ENCODE measurements at places on chromosomes 5 and 9. TPM values are rescaled to one million over a fixed set of nuclear protein-coding genes. Genes with fewer than 3 reads are reported as not detected.

The CAMLG gene
- total RNA-seq, result 33.9 TPM

The TPRN gene
- 6.8 TPM for total RNA-seq

The ZNF883 gene
- 0.84 TPM for total RNA-seq

DNA sequence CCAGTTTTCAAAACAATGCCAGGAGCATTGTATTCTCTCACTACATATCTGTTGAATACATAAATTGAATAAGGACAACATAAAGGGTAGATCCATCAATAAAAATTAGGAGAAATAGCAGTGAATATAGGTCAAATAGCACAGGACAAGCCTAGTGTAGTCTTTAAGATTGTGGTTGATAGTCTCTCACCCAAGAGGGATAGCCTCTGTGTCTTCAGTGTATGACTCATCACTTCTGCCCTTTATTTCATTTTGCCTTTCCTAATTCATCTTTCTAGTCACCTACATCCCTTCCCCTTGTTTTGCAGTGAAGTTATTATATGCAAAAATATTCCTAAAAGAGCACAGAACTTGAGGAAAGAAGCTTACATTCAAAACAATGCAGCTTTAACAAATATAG, 335.0 kb upstream of the TUSC1 start:
- no peak overlapping the region for H3K4me3 ChIP-seq
- H3K4me1 ChIP-seq, result no peaks in the 10 kb centered on the region
- no peaks in the 10 kb centered on the region for H3K36me3 ChIP-seq
- H3K27ac ChIP-seq, result no peak overlapping the region
- no peak for DNase-seq

DNA sequence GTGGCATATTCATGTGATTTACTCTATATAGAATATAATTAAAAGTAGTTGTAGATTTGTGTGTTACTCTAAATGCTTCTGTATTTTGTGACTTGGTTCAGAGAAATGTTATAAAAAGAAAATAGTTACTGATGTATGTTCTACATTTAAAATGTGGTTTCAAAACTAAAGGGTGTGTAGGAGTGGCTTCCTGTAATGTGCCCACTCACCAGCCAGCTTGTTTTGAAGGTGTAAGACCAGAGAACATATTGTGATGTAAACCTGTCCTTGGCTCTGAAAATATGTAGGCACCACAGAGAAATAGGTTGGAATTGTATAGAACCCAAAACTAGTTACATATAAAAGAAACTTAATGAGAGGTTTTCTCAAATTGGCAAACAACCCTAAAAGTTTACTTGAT, 51.2 kb upstream of the ARRDC3 start:
- H3K27me3 ChIP-seq, result no peaks in the 10 kb centered on the region
- H3K36me3 ChIP-seq, result no peaks in the 10 kb centered on the region
- no peak for DNase-seq
- H3K4me3 ChIP-seq, result no peak overlapping the region

DNA sequence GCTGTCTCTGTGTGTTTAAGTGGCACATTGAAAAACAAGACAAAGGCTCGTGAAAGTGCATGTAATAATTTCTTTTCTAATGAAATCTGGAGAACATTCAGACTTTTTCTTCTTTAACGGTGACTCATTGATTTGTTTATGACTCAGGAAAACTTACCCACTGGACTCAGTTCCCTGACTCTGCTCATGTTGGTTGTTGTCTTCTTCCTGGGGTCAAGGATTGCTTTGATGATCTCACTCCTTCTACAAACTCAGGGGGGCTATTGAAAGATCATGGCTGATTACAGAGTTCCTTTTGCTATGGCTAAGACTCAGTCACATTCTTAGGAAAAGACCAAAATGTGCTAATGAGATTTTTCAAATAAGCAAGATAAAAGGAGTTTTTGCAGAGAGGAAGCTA, 141.1 kb upstream of the DAP start:
- H3K36me3 ChIP-seq, result no peaks in the 10 kb centered on the region
- H3K27ac ChIP-seq, result no peak overlapping the region
- no peak overlapping the region for H3K4me3 ChIP-seq
- H3K27me3 ChIP-seq, result no peaks in the 10 kb centered on the region

DNA sequence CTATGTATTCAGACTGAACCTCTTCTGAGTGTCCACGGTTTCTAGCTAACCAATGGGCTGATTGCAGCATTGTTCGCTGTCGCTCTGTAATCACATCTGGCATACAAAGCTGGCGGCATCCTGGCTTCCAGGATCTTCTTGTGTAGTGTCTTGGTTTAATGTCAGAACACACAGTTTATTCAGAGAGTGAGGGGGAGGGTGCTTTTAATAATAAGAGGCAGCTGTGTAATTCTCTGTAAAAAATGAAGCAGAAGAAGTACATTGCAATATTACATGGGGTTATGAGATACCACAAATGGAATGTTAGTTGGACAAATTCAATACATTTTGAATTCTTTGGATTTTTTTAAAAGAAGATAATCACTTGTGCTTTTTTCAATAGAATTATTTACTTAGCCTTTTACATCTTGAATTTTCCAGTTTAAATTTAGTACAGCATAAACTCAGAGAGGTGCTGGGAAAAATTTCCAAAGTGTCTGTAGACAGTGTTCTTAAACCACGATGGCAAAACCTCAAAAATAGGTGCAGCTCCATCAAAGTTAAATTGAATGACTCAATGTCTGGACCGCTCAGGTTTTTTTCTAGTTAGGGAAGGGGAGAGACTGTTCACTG, 206.0 kb downstream of the PCSK1 start:
- no peak overlapping the region for H3K4me3 ChIP-seq
- H3K27ac ChIP-seq, result no peak overlapping the region
- H3K36me3 ChIP-seq, result no peaks in the 10 kb centered on the region
- no peaks in the 10 kb centered on the region for H3K4me1 ChIP-seq
- no peaks in the 10 kb centered on the region for H3K27me3 ChIP-seq

- no peak for DNase-seq
- H3K4me1 ChIP-seq, result no peaks in the 10 kb centered on the region
- H3K27me3 ChIP-seq, result no peaks in the 10 kb centered on the region
These were observed 166.2 kb upstream of the KLF9 start for GRCh38 chr9:70580606-70581195.

- peak overlapping the region; percentile 40 for H3K27ac ChIP-seq
- peak; percentile 83 for DNase-seq
- H3K4me1 ChIP-seq, result peaks cover 21% of the 10 kb centered on the region
- H3K4me3 ChIP-seq, result no peak overlapping the region
- no peaks in the 10 kb centered on the region for H3K27me3 ChIP-seq
These were observed 76.4 kb downstream of the EPB41L4B start for GRCh38 chr9:109244179-109245132.

DNA sequence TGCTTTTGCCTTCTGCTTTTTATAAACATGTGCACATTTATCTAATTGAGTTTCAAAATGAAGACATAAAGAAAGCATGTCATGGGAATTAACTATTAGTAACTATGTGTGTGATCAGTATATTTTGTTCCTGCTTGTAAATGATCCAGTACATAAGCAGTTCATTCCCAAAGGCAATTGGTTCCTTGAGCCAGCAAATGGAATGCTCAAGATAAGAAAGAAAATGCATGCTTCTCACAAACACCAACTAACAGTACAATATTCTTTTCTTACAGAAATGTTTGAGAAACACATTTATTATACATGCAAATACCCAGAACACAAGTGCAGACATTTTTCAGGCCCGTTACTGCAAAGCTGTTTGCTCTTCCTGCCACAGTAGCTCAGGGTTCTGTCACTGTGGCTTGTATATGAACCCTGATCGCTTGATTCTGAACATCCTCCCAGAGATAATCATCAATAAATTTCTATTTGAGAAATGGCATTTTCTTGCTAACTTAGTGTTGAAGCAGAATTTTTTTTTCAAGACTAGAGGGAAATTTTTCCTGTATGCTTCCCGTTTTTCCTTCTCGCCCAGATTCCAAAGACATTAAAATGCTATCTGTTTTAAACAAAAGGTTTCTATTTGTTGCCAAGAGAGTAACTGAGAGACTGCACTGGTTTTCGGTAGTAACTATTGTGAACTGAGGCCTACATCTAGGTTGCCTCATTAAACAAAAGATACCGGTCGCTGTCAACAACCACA, 1.9 kb downstream of the GNAQ start:
- no peaks in the 10 kb centered on the region for H3K27me3 ChIP-seq
- H3K4me1 ChIP-seq, result peaks cover 28% of the 10 kb centered on the region
- peak overlapping the region; percentile 85 for H3K4me3 ChIP-seq
- no peak for DNase-seq
- H3K36me3 ChIP-seq, result no peaks in the 10 kb centered on the region
- H3K27ac ChIP-seq, result peak overlapping the region; percentile 94

DNA sequence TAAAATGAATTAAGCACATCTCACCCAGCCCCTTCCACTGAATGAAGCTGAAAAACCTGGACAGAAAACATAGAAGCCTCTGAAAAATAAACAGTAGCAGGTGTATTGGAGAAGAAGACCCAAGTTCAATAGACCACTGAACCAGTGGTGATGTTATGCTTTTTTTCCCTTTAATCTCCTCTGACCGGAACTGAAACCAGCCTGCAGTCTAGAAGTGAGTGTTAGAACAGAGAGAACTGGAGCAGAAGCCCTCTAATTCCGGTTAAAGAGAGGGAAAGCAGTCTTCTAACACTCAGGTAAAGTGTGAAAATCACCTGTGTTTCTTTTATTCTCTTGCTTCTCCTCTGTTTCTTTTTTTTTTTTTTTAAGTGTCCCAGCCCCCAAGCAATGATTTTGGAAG, 83.5 kb upstream of the CCL21 start:
- H3K36me3 ChIP-seq, result no peaks in the 10 kb centered on the region
- DNase-seq, result no peak
- H3K4me3 ChIP-seq, result no peak overlapping the region
- no peaks in the 10 kb centered on the region for H3K27me3 ChIP-seq
- no peak overlapping the region for H3K27ac ChIP-seq

The RUSC2 gene
- total RNA-seq, result 39.3 TPM

DNA sequence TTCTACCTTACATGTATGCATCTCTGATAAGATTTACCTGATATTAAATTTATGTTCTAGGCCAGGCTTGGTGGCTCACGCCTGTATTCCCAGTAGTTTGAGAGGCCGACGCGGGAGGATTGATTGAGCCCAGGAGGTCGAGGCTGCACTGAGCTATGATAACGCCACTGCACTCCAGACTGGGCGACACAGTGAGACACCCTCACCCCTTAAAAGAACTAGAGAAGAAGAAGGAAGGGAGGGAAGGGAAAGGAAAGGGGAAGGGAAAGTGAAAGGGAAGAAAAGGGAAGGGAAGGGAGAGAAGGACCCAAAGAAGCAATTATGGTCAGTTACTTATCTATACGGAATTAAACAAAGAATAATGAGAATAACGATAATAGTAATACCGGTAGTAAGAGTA, 1.2 kb upstream of the RFK start:
- H3K4me3 ChIP-seq, result peak overlapping the region; percentile 88
- no peak overlapping the region for H3K27ac ChIP-seq
- H3K27me3 ChIP-seq, result no peaks in the 10 kb centered on the region
- peaks cover 5% of the 10 kb centered on the region for H3K36me3 ChIP-seq

The PITX1 gene
- total RNA-seq, result 5.4 TPM

DNA sequence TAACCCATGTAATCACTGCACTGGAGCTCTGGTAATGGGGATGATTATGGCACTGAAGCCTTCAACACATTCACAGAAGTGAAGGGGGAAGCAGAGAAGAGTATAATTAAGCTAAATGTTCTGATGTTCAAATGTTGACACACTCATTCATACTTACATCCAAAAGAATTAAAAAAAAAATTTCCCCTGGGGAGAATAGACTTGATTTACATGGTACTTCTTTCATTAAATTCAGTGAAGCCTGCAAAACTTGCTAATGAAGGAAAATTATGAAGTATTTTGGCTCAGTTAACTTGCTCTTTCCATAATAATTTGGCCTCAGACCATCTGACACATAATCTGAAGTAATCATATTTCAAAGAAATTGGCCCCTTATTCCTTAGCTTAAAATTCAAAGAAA, 428.8 kb downstream of the SH3GL2 start:
- no peak for DNase-seq
- H3K4me3 ChIP-seq, result no peak overlapping the region
- no peaks in the 10 kb centered on the region for H3K27me3 ChIP-seq
- H3K4me1 ChIP-seq, result no peaks in the 10 kb centered on the region

DNA sequence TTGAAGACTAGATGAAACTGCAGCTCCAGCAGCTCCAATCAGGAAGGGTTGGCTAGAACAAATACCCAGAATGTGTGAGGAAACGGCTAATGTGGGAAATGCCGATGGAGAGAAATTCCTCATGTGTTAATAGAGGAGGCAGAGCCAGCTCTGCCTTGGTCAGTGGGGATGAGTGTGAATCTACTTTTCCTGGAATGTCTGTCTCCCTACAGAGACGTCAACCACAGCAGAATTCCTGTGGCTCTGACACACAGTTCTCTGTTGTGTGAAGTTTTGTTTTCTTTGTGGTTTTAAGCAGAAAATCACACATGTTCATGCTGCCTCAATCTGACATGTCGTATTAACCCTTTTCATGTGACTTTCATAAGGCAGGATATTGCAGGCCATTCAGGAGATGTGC, 476.6 kb upstream of the WWC1 start:
- H3K27me3 ChIP-seq, result no peaks in the 10 kb centered on the region
- DNase-seq, result peak; percentile 37
- no peaks in the 10 kb centered on the region for H3K36me3 ChIP-seq
- no peak overlapping the region for H3K4me3 ChIP-seq
- no peaks in the 10 kb centered on the region for H3K4me1 ChIP-seq

GRCh38 chr9:20022410-20022809, 233.6 kb upstream of the SLC24A2 start:
- no peak overlapping the region for H3K27ac ChIP-seq
- no peak for DNase-seq
- H3K4me3 ChIP-seq, result no peak overlapping the region
- H3K4me1 ChIP-seq, result no peaks in the 10 kb centered on the region
- no peaks in the 10 kb centered on the region for H3K27me3 ChIP-seq

GRCh38 chr9:37920471-37921167, 16.7 kb upstream of the SLC25A51 start:
- H3K27me3 ChIP-seq, result no peaks in the 10 kb centered on the region
- no peak for DNase-seq
- H3K36me3 ChIP-seq, result no peaks in the 10 kb centered on the region
- H3K4me1 ChIP-seq, result peaks cover 43% of the 10 kb centered on the region

GRCh38 chr9:111743275-111743674, 51.5 kb downstream of the SHOC1 start:
- no peaks in the 10 kb centered on the region for H3K4me1 ChIP-seq
- H3K27me3 ChIP-seq, result no peaks in the 10 kb centered on the region
- no peak overlapping the region for H3K27ac ChIP-seq
- no peak for DNase-seq
- no peak overlapping the region for H3K4me3 ChIP-seq
- no peaks in the 10 kb centered on the region for H3K36me3 ChIP-seq

GRCh38 chr9:22913026-22913425, 466.4 kb downstream of the DMRTA1 start:
- H3K27me3 ChIP-seq, result no peaks in the 10 kb centered on the region
- no peak for DNase-seq
- no peak overlapping the region for H3K4me3 ChIP-seq
- H3K27ac ChIP-seq, result no peak overlapping the region
- H3K4me1 ChIP-seq, result no peaks in the 10 kb centered on the region

DNA sequence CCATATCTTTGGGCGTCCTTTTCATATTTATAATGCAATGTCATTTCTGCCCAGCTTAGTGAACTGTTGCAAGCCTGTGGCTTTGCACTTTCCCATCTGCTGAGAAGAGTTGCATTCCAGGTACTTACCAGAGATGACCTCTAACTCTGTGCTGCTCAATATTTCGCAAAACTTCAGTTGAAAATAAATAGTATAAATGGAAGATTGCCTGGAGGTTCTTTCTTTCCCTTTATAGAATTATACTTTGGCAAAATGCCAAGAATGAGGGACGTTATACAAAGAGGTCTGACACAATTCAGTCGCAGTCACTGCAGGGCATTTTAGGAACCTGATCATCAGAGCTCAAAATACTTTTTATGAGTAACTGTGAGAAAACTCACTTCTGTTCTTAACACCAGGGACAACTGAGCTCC, 18.9 kb upstream of the VLDLR start:
- no peaks in the 10 kb centered on the region for H3K36me3 ChIP-seq
- no peak overlapping the region for H3K4me3 ChIP-seq
- no peak overlapping the region for H3K27ac ChIP-seq
- DNase-seq, result no peak
